ENCODE measurements at places on chromosomes 7 and 10. TPM values are rescaled to one million over a fixed set of nuclear protein-coding genes. Genes with fewer than 3 reads are reported as not detected.

DNA sequence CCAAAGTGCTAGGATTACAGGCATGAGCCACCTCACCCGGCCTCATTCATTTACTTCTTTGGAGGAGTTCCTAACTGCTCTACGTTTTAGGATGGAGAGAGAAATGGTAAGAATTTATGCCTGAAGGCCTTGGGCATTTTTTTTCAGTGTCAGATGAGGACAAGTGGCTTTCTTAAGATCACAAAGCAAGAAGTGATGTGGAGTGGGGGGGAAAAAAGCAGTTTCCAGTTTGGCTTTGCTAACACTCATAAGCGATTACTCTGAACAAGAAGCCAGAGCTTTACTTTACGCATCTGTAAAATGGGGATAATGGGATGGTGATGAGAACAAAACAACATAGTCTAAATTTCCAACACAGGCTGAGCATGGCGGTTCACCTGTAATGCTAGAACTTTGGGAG, 2.6 kb upstream of the PPIA start:
- DNase-seq, result peak; percentile 70

DNA sequence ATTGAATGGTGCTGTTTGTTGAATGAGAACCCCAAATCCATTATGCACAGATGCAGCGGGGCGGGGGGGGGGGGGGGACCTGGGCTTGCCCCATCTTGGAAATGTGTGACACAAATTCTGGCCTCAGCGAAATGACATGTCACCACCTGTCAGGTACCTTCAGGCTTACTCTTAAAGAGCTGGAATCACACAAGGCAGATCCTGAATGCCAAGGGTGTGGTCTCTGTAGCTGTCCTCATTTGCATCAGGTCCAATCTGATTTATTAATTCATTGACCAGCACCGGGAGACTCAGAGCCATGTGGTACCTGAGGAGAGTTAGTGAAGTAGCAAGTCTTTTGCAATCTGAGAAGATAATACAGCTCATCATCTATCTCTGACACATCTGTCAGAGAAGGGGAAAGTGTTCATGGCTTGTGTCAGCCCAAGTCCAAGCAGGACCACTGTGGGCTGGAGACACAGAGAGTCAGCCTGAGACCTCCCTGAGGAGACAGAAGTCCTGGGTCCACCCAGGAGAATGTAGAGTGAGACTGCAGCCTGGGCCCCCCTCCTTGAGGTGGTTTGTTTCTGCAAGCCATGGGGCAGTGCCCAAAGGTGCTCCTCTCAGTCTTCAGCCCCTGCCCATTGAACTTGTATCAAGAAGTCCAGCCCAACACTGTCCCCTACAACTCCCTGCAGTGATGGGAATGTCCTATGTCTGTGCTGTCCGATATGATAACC, 46.7 kb downstream of the ADCYAP1R1 start:
- DNase-seq, result no peak

DNA sequence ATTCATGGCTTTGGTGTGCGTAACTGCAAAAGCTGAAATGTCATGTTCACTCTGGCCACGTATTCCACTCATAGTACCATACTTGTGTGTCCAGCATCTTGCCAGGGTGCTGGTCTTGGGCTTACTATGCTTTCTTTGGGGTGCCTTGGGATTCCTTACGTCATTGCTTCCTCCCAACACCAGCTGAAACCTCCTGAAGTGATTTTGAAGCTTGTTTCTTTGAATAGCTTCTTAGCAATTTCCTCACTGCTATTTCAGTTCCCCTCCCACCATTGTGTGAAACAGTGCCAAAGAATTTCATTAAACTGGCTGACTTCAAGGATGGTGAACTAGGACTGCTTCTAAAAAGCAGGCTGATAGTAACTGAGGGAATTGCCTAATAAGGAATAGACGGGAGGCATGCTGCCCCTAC, 36.9 kb downstream of the ENTPD1 start:
- no peak for DNase-seq

The HYAL4 gene
- not detected for total RNA-seq

DNA sequence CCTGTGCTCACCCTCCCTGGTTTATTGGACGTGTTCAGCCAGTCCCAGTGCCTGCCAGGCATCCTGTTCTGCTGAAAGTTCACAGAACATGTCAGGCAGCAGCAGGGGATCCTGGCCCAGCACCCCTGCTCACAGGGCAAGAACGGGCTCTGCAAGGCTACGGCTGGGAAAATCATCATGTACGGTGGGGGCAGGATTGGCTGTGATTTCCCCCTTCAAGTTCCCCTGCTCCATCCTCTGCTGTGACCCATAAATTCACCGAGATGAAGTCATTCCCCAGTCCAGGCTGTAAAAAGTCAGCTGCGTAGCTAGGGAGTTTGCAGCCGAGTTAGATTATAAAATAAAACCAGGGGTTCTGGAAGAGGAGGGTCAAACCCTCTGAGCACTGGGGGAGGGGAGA, 484.1 kb upstream of the ZMIZ1 start:
- no peak for DNase-seq

DNA sequence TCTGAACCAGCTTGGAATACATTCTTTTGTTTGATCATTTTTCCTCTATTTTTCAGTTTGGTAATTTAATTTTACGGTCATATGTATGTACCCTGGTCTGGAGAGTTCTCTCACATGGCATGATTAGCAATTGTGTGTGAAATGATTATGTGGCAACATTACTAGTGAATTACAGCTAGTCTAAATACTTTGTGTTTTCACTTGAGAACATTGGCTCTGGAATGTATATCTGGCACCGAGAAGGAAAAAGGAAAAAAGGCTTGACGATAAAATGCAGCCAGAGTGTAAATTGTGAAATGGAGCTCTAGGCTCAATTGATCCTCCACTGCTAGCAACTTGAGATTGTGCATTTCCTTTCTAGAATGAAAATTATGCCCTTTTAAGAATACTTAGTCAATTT, 397.2 kb downstream of the EXOC4 start:
- DNase-seq, result no peak

DNA sequence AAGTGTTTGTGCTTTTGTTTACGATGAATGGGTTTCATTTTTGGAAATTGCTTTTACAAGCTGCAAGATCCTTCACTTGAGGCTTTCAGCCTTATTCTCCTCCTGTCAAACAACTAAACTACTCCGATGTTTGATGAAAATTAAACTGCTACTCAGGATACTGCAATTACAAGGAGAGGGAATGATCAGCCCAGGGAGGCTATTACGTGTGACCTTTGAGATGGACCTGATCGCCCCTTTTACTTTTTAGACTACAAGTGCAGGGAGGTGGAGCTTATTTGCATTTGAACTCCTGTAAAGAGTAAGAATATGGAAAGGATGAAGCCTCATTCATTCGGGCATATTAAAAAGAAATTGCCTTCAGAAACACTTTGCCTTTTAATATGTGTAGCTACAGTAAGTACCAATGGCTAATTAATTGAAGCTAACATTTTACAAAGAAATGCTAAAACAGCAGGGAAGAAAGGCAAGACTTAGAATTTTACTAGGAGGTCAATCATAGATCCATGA, 219.1 kb downstream of the PHTF2 start:
- DNase-seq, result no peak

DNA sequence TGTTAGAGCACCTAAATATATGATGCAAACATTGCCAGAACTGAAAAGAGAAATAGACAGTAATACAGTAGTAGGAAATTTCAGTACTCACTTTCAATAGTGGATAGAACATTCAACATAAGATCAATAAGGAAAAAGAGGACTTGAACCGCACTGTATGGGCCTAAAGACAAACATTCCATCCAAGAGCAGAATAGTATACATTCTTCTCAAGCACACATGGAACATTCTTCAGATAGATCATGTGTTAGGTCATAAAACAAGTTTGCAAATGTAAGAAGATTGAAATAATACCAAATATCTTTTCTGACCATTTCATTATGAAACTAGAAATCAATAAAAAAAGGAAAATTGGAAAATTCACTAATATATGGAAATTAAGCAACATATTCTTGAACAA, 185.4 kb upstream of the FOXP2 start:
- no peak for DNase-seq

DNA sequence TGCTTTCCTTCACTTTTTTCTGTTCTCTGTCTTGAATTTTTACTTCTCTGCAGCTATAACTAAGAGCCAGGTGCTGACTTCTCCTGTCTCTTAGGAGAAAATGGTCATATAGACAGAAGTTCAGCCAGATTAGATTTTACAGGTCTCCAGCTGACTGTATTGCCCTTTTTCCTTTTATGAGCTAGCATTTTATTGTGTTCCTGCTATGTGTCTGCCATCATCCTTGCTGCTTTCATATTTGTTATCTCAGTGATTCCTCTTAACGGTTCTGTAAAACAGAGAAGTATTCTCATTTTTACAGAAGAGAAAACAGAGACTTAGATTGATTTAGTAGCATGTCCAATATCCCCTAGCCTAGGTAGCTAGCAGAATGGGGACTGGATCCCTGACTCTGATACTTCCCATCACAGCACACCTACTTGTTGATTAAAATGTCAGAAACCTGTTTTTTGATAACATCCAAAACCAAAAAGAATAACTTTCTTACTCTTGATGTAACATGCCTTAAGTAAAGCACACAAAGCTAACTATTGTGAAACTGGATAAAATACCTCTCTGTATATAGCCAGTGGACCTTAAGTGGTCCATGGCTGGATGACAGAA, 5.2 kb downstream of the KAT6B start:
- no peak for DNase-seq

The ANKRD30A gene
- not detected for total RNA-seq
